Mucosa of descending colon (tissue), 3 donors: ENCODE measurements at places on chromosomes 5 and 9. TPM values are rescaled to one million over a fixed set of nuclear protein-coding genes. Genes with fewer than 3 reads are reported as not detected.

Gene ADAMTS19
- total RNA-seq, result 1.6 TPM

DNA sequence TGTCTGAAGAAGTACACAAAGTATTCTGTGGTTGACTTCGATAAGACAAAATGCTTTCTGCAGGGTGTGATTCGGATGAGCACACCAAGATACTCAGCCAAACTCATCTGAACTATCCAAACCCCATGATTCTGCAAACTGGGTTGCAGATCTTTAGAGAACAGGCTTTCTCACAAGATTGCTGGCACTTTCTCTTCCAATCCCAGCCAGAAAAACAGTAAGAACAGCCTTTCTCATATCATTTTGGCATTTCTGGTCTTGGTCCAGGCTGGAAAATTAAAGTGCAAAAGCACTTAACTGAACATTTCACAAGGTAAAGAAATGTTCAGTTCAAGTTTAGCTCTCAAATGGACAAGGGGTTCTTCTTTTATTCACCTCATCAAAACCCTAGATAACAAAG is 269.1 kb downstream of the NR2F1-AS1 start:
- DNase-seq, result no peak

DNA sequence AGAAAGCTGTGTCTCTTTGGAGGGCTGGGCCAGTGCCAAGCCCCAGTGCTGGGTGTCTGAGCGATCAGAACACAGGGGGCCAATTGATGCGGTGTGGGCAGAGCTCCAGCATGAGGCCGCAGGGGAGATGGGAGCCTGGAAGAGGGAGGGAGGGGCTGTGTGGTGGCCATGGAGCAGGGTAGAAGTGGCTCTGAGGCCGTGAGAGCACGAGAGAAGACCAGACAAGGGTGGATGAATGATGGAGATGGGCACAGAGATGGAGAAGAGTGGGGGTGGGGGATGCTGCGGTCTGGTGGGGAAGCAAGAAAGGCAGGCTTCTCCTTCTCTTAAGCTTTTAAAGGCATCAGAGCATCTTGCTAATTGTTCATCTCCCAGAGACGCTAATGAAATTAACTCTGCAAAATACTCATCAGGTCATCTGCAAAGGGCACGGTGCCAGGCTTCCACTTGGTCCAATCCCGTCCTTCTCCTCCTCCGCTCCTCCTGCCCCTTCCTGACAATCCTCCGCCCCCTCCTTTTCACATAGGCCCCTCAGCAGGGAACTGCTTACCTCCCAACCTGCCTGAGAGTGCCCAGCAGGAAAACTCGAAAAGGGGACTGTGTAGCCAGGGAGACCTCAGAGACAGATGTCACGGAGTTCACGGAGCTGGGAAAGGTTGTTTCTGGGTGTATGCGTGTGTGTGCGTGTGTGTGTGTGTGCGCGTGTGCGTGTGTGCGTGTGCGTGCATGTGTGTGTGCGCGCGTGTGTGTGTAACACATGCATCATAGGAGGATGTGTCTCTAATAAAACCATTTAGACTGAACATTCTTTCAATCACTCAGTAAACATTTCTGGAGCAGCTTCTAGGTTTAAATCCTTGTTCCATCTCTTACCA is 7.1 kb upstream of the UNC5A start:
- no peak for DNase-seq

DNA sequence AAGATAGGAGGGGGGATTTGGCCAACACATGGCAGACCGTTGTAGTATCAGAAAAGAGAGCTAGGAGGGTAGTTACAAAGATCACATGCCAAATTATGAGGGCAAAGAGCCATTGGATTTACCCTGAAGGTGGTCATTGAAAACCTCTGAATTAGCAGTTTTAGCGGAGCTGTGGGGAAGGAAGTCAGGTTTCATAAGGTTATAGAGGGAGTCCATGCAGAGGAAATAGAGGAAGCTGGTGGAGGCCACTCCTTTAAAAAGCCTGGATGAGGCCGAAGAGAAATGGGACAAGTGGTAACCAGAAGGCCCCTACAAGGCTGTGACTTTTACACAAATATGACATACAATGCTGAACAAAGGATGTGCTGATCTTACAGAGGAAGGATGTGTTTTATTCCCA is 13.2 kb downstream of the DOCK8 start:
- DNase-seq, result no peak

Gene MRPS27
- total RNA-seq, result 32.7 TPM

GRCh38 chr9:24721621-24722020 is 175.9 kb upstream of the IZUMO3 start:
- no peak for DNase-seq

DNA sequence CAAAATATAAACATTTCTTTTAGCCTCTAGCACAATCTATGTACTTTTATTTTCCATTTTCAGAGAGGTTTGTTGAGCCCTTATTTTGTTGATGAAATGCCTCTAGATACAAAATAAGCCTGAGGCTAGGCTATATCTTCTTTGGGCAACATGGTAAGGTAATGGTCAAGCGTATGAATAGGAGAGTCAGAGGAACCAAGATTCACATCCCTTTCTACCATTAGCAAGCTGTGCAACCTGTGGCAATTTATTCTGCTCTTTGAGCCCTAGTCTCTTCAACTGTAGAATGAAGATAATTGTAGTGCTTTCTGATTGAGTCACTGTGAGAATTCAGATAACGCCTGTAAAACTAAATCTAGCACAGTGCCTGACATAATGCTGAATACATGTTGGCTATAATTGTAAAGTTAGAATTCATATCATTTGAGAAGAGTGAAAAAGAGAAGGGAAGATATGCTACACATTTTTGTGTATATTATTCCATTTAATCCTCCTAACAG is 412.5 kb downstream of the CCDC171 start:
- DNase-seq, result no peak

DNA sequence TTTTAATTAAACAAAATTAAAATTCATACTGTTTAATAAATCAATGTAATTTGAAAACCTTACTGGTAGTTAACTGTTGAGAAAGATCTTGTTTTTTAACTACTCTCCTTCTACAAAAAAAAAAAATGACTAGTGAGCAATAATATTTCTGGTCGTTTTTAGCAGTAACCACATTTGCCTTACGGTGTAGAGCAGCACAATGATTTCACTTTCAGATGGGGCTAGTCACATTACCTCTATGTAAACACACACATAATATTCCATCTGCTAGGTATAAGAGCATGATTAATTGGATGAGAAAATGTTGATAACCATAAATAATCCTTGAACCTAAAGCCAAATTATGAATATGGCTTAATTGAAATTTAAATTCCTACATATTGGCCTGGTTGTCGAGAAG is 198.1 kb downstream of the CHSY3 start:
- no peak for DNase-seq

DNA sequence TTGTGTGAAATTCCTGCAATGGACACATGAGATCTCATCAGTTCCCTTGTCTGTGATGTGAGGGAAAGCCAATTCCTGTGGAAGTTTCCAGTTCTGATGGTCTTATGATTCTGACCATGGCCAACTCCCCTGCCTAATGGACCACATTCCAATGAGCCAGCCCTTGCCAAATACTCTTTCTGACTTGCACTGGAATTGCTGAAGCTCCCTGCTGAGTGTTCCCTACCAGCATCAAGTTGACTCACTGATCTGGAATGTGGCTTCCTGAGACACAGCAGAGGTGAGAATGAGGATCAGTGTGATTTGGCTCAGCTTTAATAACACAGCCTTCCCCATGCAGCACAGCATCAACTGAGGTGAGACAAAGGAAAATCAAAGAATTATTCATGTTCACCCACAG is 427.8 kb downstream of the KDM4C start:
- no peak for DNase-seq

Gene PRR7
- 1.2 TPM for total RNA-seq

Gene OR1J1
- total RNA-seq, result not detected

Gene FBP1
- 17.6 TPM for total RNA-seq

Gene VCAN
- total RNA-seq, result 36.0 TPM

Gene PRR16
- total RNA-seq, result 0.69 TPM

Gene HTR4
- total RNA-seq, result 17.3 TPM

GRCh38 chr5:74833537-74834266 is 32.5 kb downstream of the FAM169A start:
- no peak for DNase-seq

DNA sequence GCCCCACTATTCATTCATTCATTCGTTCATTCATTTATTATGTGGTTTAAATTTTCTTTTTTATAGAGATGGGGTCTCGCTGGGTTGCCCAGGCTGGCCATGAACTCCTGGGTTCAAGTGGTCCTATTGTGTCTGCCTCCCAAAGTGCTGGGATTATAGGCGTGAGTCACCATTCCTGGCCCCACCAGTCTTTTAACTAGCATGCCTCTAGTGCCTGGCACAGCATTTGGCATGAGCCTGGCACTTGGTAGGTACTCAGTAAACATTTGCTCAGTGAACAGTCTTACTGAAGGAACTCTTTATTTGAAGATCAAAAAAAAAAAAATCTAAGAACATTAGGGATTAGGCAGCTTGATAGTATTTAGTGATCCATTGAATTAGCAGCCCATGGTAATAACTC is 98.1 kb downstream of the KDM4C start:
- DNase-seq, result no peak

DNA sequence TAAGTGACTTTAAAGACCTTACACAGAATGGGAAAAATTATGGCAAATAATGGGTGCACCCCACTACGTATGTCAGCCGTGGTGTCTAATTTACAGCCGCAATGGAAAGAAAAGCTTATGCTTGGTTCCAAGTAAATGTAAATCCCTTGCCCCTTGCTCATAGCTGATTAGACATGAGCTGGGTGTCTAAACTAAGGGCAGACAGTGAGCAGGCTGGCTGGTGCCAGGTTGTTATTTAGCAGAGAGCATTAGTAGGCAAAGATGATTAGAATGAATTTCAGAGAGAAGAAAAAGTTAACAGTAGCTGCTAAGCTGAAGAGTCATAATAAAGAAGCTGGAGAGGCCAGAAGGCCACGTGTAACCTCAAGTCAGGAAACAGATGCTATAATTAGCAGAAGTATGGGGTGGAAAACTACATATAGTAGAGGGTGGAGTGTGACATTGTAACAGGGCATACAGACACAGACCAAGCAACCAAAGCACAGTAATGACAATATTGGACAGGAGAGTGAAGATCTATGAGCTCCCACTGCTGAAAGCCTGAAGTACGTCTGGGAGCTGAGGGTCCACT is 257.7 kb downstream of the MCTP1 start:
- no peak for DNase-seq

DNA sequence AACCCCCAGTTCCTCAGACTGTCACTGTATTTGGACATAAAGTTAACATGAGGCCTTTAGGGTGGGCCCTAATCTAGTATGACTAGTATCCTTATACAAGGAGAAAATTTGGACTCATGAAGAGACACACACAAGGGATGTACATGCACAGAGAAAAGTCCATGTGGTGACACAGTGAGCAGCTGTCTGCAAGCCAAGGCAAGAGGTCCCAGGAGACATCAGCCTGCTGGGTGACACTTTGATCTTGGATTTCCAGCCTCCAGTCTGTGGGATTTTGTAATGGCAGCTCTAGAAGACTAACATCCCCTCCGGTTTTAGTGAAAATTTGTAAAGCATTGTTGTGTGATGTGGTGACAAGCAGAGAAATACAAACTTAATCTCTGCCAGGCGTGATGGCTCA is 66.1 kb downstream of the RAI14 start:
- no peak for DNase-seq

GRCh38 chr5:78269088-78269703 is 25.3 kb downstream of the AP3B1 start:
- DNase-seq, result no peak

Gene CCL27
- total RNA-seq, result not detected

DNA sequence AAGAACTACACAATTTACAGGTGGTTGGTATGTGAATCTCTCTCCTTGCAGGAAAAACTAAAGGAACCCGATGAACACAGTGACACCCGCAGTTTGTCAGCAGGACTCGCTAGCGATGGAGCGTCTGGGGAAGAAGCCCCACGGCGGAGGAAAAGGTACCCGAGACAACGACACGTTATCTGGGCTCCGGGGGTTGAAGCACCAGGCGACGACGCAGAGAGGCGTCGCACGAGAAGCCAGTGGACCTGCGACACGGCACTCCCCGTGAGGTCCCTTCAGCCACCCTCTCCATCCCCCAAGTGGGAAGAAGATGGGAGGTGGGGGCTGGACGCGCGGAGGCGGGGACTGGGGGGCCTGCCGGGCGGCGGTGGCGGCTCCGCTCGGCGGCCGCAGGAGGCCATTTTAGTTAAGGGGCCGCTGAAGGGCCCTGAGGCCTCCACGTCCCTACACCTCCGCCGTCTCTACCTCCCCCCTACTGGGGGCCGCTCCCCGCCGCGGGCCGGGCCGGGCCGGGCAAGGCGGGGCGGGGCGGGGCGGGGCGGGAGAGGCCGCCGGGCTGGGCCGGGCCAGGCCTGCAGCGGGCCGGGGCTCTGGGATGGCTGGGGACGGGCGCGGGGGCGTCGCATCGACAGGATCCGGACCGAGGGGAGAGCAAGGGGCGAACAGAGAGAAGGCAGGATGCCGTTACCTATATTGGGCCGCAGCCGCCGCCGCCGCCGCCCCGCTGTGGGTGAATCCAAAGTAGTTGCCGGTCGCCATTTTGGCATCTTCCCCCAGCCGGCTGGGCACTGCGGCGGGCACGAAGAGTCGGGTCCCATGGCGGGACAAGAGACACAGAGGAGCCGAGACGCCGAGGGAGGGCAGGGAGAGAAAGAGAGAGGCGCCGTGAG is 754 bp downstream of the ZFR start:
- DNase-seq, result peak; percentile 60

Gene SAXO1
- 0.29 TPM for total RNA-seq

GRCh38 chr5:58346041-58346440 is 113.8 kb downstream of the PLK2 start:
- DNase-seq, result no peak

- DNase-seq, result no peak
These were observed 495.0 kb downstream of the PRELID2 start for GRCh38 chr5:145340099-145340498.

GRCh38 chr9:108708448-108708847 is 147.3 kb downstream of the ACTL7B start:
- no peak for DNase-seq

DNA sequence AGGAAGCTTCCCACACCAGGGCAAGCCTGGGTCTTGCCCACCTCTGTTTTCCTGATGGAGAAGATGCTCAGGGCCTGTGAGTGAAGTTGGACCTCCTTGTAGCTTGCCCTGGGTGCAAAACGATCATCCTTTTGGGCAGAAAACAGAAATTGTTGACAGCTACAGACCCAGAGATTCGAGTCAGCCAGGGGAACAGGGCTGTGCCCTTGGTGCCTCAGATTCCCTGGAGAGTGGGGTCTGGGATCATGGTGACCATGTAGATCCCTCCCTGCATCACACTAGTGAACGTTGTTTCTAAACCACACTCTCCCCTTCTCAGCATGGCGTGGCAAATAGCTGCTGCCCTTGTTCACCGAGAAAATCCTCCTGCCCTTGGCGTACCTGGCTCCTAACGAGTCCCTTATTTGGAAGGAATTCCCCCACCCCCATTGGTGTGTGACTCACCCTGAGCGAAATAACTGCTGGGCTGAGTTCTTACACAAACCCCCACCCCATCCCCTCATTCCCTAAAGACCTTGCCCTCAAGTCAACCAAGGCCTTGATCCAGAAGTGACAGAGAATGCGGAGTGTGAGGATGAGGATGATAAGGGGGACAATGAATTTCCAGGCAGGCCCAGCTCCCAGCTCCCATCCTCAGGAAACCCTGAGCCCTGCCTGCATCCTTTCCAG is 1.1 kb upstream of the DCANP1 start:
- no peak for DNase-seq
